ENCODE measurements at places on chromosomes 13 and 19. TPM values are rescaled to one million over a fixed set of nuclear protein-coding genes. Genes with fewer than 3 reads are reported as not detected.

MISP gene
- total RNA-seq: 0.36 TPM

INSL3 gene
- total RNA-seq: not detected

SIGLEC9 gene
- total RNA-seq: not detected

PHLDB3 gene
- total RNA-seq: 8.0 TPM

MVB12A gene
- total RNA-seq: 45.8 TPM

MAP1S gene
- 24.8 TPM for total RNA-seq
